Activated naive CD4-positive, alpha-beta T cell treated with Interleukin-2 at 50 U/mL for 16 hours (primary cell): ENCODE measurements at places on chromosomes 1 and 21.

DNA sequence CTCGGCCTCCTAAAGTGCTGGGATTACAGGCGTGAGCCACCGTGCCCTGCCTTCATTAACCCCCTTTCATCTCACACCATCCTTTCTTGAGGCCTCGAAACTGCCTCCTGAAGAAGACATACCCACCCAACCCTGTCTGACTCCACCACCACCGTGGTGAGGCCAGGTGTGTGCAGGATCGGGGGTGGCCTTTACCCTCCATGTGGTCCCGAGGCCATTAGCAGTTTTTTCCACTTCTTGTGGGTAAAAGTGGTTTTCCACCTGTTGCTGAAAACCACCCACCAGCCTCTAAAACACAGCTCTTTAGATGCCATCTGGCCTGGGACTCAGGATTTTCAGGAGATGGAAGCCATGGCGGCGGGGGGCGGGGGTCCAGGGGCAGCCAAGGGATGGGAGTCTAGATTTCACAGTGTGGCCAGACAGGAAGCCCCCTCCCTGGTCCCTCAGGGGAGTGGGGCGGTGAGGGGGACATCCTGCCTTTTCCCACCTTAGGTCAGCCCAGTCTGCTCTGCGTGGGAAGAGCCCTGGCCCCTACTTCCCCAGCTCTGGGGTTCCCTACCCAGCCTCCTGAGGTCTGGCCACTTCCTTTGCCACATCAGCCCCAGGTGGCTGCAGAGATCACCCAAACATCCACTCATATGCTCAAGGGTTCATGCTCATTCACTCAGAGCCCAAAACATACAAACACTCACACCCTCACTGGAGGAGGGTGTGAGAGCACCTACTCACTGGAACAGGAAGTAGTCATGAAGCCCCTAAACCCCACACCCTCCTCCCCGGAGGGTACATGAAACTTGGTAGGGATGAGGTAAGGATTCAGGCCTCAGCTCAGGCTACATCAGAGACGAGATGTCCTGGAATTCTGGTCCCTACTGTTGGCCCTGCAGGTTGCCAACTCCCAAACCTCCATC, 2.3 kb downstream of the FGR start:
- peak; percentile 62 for DNase-seq

DNA sequence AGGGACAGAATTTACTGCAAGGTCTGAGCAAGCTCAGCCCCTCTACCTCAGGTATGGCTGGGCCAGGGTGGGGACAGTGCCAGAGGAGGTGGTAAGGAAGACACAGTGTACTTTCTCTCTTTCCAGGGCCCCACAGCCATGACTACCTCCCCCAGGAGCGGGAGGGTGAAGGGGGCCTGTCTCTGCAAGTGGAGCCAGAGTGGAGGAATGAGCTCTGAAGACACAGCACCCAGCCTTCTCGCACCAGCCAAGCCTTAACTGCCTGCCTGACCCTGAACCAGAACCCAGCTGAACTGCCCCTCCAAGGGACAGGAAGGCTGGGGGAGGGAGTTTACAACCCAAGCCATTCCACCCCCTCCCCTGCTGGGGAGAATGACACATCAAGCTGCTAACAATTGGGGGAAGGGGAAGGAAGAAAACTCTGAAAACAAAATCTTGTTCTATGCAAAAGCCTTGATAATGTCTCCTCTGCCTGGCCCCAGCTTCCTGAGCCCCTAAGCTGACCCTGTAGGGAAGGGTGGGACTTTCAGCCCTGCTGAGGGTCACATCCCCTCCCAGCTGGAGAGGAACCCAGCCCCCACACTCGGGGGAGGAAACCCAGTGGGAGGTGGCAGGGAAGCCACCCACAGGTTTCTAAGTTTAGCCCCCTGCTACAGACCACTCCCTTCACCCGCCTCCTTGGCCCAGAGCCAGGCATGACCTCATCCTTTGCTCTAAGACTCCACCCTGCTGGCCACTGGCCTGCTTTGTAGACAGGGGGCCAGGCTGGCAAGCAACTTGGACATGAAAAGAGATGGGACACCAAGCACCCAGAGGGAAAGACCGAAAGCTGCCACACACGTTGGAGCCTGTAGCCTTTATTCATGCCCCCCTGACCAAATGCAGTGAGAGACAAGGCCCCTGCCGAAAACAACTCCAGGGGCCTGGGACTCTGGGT, 6.4 kb downstream of the RHOC start:
- DNase-seq = peak; percentile 66

GRCh38 chr1:15975358-15975804, 520 bp downstream of the ZBTB17 start:
- peak; percentile 85 for DNase-seq

GRCh38 chr1:8395433-8395866, 77.5 kb downstream of the SLC45A1 start:
- DNase-seq = no peak

GRCh38 chr1:103267266-103267665, 158.9 kb upstream of the COL11A1 start:
- DNase-seq = no peak

- no peak for DNase-seq
Measured at GRCh38 chr1:83996621-83997020, 2.3 kb downstream of the TTLL7 start.

DNA sequence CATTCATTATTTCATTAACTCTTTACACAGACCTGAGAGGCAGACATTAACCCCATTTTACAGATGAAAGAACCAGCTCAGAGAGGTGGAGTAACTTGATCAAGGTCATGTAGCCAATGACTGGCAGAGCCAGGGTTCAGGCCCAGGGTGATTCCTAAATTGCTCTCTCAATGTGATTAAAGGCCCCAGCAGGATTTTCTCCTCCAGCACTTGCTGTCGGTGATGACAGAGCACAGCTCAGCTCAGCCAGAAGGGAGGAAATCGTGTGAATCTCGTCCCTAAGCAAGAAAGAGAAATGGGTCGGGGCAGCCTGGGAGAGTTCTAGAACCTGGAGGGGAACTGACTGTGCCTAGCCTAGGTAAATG, 19.5 kb upstream of the RNF19B start:
- no peak for DNase-seq

DNA sequence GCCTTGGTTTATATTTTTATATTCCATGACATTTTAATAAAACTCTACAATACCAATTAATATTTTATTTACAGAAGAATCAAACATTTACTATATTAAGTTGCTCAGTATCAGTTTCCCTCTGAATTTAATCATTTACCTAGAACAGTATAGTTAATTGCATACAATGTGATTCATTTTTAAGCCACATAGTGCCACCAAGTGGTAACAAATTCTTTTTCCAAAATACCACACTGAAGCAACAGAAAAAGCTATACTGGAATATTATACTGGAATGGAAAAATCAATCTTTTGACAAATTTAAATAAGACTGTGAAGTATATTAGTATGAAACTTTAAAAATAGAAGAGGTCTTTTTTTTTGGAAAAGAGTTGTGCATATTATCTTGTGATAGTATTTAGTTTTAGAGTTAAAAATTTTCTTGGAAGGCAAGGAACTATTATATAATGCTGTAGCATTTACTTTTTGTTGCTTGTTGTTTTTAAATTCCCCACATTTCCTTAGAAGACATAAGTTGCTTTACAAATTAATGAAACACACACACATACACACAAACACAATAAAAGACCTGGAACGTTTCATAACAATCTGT, 57.3 kb downstream of the ZNF644 start:
- no peak for DNase-seq

GRCh38 chr1:6101826-6102531, 56.3 kb downstream of the KCNAB2 start:
- DNase-seq = no peak

DNA sequence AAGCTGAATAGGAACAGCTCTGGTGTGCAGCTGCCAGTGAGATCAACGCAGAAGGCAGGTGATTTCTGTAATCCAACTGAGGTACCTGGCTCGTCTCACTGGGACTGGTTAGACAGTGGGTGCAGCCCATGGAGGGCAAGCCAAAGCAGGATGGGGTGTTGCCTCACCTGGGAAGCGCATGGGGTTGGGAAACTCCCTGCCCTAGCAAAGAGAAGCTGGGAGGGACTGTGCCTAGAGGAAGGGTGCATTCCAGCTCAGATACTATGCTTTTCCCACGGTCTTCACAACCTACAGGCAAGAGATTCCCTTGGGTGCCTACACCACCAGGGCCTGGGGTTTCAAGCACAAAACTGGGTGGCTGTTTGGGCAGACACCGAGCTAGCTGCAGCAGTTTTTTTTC, 183.2 kb downstream of the DNM3 start:
- no peak for DNase-seq

GRCh38 chr1:20552728-20553445, 514 bp downstream of the FAM43B start:
- DNase-seq = no peak

GRCh38 chr1:232655028-232655745, 25.3 kb upstream of the SIPA1L2 start:
- no peak for DNase-seq

- DNase-seq = no peak
Measured at GRCh38 chr1:212317916-212318315, 32.7 kb downstream of the PPP2R5A start.

DNA sequence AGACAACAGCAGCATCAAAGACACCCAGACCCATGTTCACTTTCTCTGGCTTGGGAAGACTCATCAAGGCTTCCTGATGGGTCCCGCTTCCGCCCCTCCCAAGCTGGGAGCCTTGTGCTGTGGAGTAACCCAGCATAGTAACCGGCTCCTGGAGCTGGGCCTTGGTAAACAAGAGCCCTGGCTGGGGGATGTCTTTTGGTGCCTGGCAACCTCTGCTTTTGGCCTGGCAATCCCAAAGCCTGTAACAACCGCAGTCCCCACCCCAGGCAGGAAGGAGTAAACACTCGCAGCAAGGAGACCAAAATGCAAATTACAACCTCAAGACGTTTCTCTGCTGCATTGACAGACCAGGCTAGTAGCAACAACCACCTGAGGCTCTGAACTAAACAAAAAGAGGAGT, 16.9 kb upstream of the THRAP3 start:
- DNase-seq = no peak

DNA sequence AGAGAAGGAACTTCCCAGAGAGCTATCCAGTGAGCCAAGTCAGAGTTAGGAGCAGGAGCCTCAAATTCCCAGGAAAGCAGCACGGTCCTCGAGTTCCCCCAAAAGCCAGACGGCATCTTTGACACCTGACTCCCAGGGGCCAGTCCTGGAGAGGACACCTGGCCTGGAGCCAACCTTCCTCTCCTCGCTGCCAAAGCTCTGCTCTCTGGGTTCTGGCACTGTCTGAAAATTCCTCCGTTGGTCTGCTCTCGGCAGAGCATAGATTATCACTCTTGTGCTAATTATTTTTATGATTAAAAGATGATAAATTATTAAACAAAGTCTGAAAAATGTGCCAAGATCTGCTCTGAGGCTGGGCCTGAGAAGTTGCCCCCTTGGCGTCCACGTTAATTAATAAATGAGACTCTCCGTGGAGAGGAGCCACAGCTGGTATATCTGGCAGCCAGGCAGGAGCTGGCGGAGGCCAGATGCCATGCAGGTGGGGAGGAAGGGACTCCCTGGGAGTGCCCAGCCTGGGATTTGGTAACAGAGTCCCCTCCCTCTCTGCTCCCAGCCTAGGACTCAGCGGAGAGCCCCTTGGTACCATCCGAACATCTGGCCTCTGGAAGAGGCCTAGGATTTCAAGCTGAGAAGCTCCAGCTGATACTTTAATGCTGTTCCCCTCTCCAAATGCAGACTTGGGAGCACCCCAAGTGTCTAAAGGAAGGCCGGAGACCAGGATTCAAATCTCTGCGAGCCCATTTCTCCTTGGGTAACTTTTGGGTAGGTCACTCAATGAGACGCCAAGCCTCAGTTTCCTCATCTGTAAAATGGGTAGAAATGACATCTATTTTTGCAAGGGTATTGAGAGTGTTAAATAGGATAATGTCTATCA, 163.7 kb upstream of the POU3F1 start:
- DNase-seq = no peak

DNA sequence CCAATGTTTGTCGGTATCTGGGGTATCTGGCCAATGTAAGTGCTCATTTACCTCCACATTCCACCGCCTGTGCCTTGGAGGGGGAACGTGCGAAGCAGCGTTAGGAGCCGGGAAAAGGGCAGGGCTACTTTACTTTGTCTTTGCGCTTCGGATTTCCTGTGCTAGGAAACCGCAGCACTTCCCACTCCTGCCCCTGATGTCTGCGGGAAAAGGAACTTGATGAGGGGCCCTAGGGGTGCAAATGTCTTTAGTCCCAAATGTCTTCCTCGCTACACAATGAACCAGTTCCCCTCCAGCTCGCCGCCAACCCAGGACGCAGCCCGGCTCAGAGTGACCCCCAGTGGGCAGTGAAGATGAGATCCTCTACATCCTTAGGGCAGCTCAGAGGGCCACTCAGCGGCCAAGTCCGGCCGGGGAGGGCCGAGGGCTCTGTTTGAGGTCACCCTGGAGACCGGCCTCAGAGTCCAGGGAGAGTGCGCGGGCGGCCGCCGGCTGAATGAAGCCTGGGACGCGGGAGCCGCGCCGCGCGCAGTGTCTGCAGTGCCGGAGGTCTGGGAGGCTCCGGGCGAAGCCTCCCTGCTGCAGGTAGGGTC, at the start of gene DYNLT5:
DYNLT5 (plus strand) TSS at position 460 of the 593 bp plus-strand sequence. CDS start 2,200 bp downstream, outside the sequence.
- DNase-seq = no peak

GRCh38 chr1:160192234-160192633, 1.9 kb downstream of the CASQ1 start:
- no peak for DNase-seq

GRCh38 chr1:77421504-77422233, 139.8 kb downstream of the AK5 start:
- DNase-seq = no peak

DNA sequence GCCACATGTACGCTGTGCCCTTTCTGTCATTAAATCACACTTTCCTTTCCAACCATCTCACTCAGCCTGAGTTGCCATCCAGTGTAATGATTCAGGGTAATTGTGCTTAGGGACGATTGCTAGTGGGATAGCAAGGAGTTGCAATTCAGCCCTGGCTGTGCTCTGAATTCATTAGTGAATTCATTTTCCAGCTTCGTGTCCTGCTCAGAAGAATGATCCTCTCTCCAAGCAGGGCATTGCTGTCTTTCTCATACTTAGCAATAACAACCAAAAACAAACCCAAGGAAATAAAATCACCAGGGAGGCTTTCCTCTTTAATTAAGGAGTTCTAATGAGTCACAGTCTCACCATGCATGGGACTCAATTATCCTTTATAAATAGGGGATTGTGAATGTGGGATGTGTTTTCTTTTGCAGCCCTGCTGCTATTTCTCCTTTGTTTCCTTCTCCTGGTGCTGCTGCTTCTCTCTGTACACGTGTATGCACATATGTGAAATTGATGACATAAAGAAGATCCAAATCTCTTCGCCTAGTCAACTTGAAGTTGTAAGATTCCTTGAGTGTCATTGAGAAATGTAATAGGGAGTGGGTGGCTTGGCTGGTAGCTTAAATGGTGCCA, 167.0 kb downstream of the TSEN15 start:
- DNase-seq = no peak
